Epithelial cell of prostate (primary cell): ENCODE measurements at places on chromosomes 4 and X.

DNA sequence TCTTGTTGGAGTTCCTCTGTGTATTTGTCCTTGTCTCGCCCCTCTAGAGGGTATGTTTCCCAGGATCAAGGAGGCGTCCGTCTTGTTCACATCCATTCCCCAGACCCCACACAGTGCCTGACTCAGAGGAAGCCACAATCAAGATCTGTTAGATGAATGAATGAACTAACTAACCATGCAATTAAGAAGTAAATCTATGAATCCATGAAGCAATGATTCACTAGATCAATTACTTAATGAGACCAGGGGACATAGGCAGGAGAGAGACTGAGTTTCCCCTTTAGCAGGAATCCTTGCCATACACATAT is 11.9 kb downstream of the BLOC1S4 start:
- no peak for DNase-seq

DNA sequence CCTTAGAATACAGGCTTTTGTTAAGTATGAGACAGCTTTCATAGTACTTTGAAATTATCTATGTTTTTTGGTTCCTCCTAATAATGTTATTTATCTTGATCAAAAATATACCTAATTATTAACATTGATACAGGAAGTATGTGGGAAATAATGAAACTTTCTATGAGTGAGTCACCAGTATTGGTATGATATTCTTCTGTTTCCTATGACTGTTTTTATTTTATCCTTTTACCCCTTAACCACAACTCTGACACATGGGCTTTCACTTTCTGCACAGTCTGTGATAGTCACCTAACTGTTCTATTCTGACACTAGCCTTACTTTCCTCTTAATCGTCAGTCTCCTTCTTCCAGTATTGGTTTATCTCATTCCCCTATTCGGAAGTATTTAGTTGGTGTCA is 4.7 kb downstream of the THAP9 start:
- DNase-seq = peak; percentile 26

GRCh38 chr4:97828646-97829045 is 314.6 kb downstream of the STPG2 start:
- DNase-seq = no peak

DNA sequence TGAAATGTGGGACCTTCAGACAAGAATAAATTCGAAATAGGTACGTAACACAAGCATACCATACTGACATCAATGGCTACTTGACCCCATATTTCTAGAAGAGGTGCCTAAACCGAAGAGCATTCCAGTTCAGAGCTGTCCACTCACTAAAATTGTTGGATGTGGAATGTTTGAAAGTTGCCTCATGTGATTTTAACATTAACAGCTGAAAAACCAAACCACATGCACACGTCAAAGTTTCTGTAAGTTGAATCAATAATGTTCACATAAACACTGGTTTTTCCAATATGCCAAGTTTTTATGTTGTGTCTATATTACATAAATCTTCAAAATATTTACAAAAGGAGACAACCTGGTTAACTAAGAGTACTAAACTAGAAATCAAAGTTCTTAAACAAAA is 3.5 kb downstream of the UBE2D3 start:
- DNase-seq = no peak

GRCh38 chr4:24521544-24521943 is 62.8 kb downstream of the DHX15 start:
- no peak for DNase-seq

- no peak for DNase-seq
These were observed 1.6 kb upstream of the WWC2 start for GRCh38 chr4:183097231-183098018.

- DNase-seq = no peak
These were observed 509.1 kb downstream of the PPP4R3C start for GRCh38 chrX:26954029-26954428.

DNA sequence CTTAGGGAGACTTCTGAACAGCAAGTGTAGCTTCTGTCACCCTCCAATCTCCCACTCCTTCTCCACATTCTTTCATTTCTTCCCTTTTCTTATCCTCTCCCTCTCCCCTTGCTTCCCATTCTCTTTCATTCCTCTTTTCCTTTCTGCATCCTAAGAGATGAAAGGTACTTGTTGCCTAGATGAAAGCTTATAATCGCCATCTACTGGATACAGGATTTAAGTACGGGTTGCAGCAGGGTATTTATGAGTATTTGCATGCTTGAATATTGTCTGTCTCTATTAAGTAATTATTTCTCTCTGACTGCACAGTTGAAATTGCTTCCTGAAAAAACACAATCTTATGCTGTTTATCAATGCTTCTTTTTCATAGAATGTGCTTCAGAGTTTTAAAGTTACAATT is 174.0 kb upstream of the TENT5D start:
- DNase-seq = no peak

GRCh38 chr4:89755220-89755619 is 81.7 kb downstream of the SNCA start:
- DNase-seq = no peak

DNA sequence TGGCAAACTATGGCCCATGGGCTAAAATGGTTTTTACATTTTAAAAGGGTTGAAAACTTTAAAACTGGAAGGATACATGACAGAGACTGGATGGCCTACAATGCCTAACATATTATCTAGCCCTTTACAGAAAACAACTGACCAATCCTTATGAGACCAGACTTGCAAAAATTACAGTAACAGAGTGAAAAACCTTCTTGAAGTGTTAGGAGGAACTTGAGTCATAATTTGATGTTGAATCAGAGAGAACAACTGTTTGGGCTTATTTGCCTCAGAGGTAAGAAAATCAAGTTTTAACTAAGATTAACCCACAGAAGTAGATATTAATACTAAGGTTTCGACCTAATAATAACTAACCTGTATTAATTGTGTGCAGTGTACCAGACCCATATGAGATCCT is 12.4 kb upstream of the NAP1L5 start:
- DNase-seq = no peak

DNA sequence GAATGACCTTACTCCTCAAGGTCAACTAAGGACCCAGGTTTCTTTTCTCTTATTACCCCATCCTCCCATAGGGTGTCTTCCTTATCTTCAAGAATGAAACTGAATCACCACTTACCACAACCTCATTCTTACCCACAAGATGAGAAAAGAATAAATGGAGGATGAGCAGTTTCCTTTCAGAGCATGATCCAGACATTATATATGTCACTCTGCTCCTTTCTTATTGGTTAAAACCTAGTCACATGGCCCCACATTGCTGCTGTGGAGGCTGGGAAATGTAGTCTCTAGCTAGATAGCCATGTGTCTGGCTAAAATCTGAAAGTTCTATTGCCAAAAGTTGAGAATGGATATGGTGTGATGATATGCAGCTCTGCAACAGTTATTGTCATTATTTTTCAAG is 62.4 kb upstream of the RAI2 start:
- no peak for DNase-seq

DNA sequence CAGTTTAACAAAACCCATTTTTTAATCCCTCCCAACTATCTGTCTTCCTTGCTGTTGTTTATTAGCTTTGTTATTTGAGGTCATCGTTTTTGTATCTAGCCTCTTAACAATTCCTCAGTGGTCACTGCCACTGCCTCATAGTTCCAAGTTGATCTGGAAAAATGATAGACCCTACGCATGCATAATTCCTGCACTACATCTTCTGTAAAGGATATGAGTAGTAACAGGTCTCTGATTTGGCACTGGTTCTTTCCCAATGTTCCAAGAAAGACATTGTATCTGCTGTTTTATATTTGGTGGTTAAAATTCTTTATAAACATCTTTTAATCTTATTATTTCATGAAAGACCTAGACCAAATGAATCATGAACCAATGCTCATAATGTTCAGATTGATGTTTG is 166.6 kb downstream of the ZNF330 start:
- DNase-seq = no peak

GRCh38 chr4:86717651-86718050 is 123.5 kb downstream of the PTPN13 start:
- DNase-seq = no peak

GRCh38 chr4:34046580-34046979 is 2197.7 kb downstream of the ARAP2 start:
- DNase-seq = peak; percentile 18

GRCh38 chr4:51885363-51885762 is 42.4 kb downstream of the DCUN1D4 start:
- DNase-seq = no peak

GRCh38 chr4:38673130-38673978 is 9.4 kb downstream of the KLF3 start:
- peak; percentile 81 for DNase-seq

DNA sequence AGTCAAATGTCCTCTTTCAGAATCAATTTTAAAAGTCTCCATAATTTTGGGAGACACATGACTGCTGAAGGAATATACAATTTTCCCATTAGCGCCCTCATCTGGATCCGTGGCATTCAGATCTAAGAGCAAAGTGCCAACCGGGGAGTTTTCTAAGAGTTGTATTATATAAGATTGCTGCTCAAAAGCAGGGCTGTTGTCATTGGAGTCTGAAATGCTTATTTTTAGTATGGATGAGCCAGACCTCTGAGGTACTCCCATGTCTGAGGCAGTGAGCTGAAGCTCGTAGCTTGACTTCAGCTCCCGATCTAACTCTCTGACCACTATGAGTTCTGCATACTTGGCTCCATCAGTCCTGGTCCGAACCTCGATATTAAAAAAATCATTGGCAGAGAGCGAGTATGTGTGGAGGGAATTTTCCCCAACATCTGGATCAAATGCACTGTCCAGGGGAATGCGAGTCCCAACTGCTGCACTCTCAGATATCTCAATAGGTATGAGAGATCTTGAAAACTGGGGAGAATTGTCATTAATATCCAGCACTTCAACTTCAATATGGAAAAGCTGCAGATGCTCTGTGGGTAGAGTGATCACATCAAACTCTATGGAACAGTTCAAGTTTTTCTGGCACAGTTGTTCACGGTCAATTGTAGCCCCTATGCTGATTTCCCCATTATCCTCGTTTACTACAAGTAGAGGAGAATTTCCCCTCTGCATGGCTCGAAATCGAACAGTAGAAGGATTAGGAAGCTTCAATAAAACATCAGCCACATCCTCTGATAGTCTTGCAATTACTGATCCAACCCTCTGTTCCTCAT is 917 bp downstream of the PCDH18 start:
- no peak for DNase-seq

GRCh38 chr4:101357751-101358150 is 10.4 kb upstream of the PPP3CA start:
- DNase-seq = no peak

DNA sequence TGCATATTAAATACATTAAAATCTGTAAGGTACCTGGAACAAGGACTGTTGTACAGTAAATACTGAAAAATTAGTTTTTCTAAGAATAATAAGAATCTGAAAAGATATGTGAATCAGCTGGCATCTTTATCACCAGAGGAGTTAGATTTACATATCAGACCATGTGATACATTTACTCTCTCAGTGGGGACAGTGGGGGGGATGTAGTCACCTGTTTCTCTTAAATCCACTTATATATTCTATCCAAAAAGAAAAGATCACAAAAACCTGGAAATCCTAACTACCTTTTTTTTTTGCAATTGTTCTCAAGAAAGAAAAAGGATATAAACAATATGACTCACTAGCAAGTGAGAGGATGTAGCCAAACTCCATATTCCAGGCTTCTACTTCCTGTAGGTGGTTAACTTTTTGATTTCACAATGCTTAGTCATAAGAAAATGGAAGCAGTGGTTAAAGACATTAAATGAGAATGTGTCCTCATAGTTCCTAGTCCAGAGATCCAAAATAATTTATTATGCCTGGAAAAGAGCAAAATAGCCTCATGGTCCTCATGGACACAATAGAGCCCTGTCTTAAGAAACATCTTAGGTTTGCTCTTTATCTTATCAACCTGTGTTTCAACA is 22.5 kb upstream of the MYOZ2 start:
- DNase-seq = peak; percentile 70

- DNase-seq = no peak
These were observed at the start of gene AMOT for GRCh38 chrX:112840382-112841113. TSS of gene AMOT (minus strand) at chrX:112840831. CDS start at chrX:112823126, 17,705 bp downstream.

DNA sequence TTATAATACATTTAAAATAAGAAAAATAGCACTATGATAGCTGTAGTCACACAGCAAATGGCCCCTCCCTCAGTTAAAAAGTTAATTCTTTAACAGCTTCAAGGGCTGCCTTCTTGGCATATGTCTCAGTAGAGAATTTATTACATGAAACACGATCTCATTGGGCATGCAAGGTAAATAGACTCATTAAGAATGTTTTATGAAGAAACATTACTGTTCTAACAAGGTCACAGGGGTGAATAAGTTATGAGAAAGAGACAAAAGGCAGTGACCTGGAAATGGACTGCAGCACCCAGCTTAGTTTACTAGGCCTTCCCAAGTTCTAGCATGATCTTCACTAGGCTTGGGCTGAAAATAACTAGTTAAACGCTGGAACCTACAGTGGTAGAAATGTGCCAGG is 277.7 kb downstream of the NR3C2 start:
- no peak for DNase-seq

DNA sequence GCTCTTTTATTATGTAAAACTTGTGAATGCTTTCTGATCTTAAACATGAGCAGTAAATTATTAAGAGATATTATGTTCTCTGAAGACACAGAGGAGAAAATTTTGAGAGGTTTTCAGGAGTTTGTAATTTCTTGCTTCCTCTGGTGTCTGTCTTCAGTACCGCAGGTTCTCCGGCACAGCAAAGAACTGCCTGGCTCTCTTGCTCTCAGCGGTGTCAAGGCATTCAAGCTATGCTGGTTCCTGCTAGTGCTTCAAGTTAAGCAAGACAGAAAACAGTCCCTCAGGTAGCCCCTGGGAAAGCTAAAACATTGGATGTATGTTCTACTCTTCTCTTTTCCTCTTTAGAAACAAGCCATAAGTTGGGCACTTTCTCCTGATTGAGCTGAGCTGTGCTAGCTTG is 120.2 kb upstream of the CENPE start:
- no peak for DNase-seq

GRCh38 chr4:53479736-53480525 is 102.5 kb downstream of the FIP1L1 start:
- DNase-seq = no peak

- no peak for DNase-seq
These were observed 891.5 kb downstream of the NLGN4X start for GRCh38 chrX:5337160-5337559.

- no peak for DNase-seq
These were observed 1768.5 kb downstream of the PCDH7 start for GRCh38 chr4:32488690-32489089.

GRCh38 chr4:78483811-78484210 is 67.8 kb upstream of the ANXA3 start:
- DNase-seq = no peak

- peak; percentile 49 for DNase-seq
These were observed 111.0 kb downstream of the CPE start for GRCh38 chr4:165489786-165490185.

DNA sequence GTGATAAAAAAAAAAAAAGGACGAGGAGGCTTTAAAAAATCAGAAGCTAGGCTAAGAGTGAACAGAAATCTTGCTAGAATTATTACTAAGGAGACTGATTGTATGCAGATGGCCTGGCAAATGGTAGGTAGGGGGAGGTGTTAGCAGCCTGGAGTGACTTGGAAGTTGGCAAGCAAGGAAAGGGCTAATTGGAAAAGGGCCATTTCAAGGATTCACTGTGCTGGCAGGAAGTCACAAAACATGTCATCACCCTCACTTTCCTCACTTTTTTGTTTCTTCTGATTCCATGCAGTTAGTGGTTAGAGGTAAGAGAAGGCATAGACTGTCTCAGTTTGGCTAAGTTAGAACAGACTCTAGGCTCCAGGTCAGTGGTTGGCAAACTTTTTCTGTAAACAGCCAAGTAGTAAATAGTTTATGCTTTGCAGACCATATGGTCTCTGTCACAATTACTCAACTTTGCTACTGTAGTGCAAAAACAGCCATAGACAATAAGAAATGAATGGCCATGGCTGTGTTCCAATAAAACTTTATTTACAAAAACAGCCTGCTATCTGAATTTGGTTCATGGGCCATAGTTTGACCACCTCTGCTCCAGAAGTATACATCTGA is 646.5 kb upstream of the ACTRT1 start:
- no peak for DNase-seq

- DNase-seq = no peak
These were observed 76.5 kb downstream of the KCNIP4 start for GRCh38 chr4:21872101-21872500.
